ENCODE measurements at places on chromosomes 1 and 21.

GRCh38 chr1:42506576-42506975 is 43.5 kb downstream of the CCDC30 start:
- DNase-seq: no peak

DNA sequence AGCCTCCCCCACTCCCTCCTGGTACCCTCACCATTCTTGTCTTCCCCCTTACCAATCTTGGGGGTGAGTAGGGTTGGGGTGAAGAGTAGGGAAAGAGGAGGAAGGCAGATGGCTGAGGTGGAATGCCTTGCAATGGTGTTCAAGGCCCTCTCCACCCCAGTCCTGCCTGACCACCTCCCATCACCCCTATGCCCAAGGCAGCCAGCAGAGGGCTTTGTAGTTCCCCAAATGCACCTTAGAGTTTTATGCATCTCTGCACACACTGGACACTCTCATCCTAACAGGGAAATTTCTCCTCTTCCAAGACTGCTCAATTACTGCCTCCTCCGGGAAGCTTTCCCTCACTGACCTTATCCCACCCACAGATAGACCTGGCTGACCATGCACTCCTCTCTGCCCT is 15.4 kb downstream of the KIF17 start:
- DNase-seq: no peak

DNA sequence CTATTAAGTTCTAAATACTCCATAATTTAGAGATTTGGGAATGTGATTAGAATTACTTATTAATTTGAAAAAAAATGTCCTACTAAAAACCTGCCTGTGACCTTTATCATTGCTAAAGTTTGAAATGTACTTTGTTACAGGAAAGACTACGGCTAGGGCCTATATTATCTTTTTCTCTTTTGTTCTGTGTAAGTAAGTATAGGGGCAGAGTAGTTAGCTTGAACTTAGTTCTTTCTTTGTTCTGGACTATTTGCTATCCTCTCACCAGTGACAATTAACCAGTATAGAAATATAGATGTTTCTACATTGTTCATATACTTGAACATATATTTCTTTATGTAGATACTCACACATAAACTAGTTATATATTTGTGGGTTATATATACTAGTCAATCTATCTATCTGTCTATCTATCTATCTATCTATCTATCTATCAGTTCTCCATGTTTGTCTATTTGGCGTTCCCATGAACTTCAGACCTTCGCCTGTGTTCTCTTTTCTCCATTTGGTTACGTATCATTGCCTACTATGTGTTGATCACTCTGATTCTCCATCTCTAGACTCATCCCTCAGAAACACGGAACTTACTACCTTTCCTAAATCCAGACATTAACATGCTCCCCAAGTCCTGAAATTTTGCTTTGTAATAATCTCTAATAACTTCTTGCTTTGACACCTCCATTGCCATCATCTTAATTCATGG is 3.3 kb downstream of the PTPRC start:
- DNase-seq: no peak

- DNase-seq: no peak
These were observed 177.8 kb downstream of the PTPRU start for GRCh38 chr1:29414086-29414485.

GRCh38 chr1:93671099-93671621 is 10.5 kb downstream of the BCAR3 start:
- DNase-seq: no peak

DNA sequence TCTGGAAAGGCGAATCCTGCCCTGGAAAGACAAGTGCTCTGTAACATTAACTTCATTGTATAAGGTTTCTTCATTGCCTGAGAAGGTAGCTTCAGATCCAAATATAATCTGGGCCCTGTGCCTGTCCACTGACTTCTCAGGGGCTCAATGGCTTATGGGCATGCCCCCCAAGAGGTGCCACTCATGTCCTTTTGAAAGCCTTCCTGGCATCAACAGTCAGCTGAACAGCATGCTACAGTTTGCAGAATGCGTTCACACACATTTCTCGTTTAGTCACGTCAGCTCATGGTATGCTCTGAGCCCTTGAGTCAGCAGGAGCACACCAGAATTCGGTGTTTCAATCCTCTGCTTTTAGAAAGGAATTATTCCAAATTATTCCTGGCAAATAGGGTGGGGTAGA is 23.8 kb downstream of the TMCC2 start:
- no peak for DNase-seq

- no peak for DNase-seq
These were observed 172.1 kb downstream of the HHAT start for GRCh38 chr1:210500831-210501230.

DNA sequence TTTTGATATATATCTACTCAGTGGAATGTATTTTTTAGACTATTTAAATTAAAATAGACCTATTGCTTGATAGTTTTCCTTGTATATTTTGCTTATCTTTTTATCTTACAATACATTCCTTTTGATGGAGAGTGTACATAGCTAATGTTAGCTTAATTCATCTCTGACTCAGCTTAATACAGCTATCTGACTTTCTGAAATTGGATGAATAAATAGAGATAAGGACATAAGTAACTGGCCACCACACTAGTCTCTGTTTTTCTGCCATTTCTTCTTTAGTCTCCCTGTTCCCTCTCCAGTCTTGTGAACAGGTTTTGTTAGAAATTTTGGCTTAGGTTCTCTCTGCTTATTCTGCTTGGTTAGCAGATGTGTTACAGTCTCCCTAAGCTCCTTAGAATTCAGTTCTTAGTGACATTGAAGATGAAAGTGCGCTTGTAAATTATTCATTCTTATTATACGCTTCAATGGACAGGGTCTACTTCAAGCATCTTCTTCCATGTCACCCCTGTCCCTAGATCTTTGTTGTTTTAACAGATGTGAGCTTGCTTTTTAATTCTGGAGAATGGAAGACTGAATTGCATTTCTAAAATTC is 59.6 kb downstream of the XPR1 start:
- no peak for DNase-seq

- no peak for DNase-seq
These were observed 241.3 kb downstream of the PLA2G4A start for GRCh38 chr1:187070076-187070475.

DNA sequence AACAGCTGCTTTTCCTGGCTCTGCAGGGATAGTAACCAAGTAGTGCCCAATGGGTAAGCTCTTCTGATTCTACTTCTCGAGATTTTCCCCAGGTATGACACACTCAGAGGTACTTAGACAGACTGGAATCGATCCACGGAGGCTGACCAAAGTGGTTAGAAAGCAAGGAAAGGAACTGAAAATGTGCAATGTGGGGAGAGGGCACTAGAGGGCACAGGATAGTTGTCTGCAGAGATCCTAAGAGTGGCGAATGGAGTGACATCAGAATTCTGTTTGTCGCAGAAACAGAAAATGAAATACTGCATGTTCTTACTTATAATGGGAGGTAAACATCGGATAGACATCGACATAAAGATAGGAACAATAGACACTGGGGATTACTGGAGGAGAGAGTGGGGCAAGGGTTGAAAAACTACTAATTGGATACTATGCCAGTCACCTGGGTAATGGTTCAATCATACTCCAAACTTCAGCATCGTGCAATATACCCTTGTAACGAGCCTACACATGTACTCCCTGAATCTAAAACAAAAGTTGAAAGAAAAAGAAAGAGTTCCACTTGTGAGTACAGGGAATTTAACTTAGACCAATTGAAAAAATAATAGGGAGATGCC is 23.3 kb downstream of the CYP2J2 start:
- no peak for DNase-seq

DNA sequence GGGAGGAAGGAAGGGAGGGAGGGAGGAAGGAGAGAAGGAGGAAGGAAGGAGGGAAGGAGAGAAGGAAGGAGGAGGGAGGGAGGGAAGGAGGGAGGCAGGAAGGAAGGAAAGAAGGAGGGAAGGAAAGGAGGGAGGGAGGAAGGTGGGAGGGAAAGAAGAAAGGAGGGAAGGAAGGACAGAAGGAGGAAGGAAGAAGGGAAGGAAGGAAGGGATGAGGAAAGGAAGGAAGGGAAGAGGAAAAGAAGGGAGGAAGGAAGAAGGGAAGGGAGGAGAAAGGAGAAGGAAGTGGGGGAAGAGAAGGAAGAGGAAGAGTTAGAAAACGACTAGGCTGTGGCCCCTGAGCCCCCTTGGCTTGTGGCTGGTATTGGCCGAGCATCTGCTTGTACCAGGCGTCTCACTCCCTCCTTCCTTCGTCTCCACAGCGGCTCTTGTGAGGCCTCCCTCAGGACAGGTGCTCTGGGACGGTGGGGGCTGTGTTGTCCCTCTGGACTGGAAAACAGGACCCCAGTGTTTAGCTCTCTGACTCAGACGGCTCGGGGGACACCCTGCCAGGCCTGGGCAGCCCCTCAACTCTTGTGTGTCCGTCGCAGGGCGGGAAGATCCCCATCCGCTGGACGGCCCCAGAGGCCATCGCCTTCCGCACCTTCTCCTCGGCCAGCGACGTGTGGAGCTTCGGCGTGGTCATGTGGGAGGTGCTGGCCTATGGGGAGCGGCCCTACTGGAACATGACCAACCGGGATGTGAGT is 36.2 kb upstream of the C1QA start:
- no peak for DNase-seq

DNA sequence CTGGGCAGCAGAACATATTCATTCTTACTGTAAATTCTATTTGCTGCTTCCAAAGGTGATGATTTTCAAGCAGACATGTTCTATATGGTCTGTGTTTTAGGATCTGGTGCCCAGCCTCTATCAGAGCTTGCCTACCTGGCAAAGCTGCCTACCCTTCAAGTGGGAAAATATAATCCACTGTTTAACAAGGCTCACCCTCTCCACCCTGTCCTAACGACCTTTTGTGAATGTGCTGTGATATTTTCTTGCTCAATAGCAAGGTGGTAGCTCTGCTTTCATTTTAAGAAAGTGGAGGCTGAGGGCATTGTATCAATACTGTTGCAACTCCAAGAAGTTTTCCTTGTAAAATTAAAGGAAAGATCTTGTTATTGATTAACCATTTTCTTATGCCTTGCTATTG is 26.0 kb upstream of the AGO1 start:
- DNase-seq: no peak

GRCh38 chr1:54314696-54315095 is 91.5 kb downstream of the SSBP3 start:
- DNase-seq: no peak

DNA sequence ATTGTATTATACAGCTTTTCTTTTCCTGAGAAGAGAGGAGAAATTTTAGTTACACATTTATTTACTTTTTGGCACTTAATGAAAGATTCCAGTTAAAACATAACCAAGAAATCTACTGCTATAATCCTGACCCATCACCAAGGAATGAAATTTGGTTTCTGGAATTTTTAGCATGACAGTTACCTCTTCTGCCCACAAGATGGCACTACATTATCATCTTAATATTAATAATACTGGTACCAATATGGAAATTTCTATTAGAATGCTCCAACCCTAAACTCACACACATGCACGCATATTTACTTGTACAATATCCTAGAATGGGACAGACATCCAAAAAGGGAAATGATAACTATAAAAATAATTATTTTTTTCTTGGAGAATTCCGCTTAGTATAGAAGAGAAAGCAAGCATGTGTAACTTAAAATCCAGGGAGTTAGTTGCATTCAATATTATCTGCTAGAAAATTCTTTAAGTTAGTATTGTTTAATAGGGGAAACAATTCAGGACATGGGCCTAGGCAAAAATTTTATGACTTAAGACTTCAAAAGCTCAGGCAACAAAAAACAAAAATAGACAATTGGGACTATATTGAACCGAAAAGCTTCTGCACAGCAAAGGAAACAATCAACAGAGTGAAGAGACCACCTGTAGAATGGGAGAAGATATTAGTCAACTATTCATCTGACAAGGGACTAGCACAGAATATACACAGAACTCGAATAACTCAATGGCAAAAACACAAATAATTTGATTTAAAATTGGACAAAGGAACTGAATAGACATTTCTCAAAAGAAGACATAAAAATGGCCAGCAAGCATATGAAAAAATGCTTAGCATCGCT is 37.4 kb downstream of the MAP3K21 start:
- no peak for DNase-seq

DNA sequence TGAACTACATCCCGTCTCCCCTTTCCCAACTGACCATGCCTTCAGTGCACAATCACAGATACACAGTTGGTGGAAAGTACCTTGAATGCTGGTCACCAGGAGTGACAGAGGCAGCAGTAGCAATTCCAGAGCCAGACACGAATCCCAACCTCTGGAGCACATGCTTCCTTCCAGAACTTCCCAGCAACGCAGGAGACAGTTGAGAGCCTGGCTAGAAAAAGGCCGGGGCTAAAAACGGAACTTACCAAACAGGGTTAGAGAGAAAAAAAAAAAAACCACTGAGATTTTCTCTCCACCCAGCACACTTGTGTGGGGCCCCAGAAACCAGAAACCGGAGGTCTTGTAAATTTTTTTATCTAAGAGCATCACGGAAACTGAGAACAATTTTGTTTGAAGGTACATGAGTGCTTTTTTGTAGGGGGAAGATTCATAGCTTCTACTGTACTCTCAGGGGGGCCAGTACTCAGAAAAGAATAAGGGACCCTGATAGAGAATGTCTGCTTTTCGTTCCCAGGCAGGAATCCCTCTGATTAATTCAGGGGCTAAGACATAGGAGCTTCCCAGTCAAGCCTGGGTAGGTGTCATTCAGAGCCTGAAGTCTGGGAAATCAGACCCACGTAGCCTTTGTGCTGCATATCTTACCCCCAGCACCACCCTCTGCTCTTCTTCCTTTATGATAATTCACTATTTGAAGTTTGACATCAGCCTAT is at the start of gene CD48:
Gene CD48, minus strand, starts transcription at position 221 of the 710 bp plus-strand sequence. Its CDS starts 59 bp downstream, at position 162.
- no peak for DNase-seq

DNA sequence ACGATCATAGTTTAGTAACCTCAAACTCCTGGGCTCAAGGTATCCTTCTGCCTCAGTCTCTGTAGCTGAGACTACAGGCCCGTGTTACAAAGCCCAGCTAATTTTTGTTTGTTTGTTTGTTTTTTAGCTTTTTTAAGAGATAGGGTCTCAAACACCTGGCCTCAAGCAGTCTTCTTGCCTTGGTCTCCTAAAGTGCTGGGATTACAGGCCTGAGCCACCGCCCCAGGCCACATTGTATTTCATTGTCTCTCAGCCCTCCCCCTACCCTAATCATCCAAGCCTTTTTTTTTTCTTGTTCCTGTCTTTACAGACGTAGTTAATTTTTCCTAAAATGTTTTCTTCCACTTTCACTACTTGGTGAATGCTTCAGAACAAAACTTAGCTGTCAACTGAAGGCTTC is 5.4 kb downstream of the CDC7 start:
- no peak for DNase-seq

DNA sequence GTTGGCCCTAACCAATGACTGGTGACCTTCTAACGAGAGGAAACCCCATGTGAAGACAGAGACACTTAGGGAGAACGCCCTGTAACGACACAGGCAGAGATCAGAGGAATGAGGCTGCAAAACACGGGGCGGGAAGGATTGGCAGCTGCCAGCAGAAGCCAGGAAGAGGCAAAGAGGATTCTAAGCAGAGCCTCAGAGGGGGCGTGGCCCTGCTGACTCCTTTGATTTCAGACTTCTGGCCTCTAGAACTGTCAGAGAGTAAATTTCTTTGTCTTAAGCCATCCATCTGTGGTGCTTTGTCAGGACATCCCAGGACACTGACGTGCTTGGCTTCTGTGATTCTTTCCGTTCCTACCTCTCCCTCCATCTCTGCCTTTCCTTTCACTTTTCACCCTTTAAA is 79.3 kb downstream of the SH3BGR start:
- DNase-seq: no peak

GRCh38 chr1:230265200-230266115 is 160.7 kb downstream of the PGBD5 start:
- no peak for DNase-seq

- no peak for DNase-seq
These were observed 178.5 kb upstream of the LYPLAL1 start for GRCh38 chr1:218995091-218995665.
